Heart left ventricle (tissue), 16 donors: ENCODE measurements at places on chromosomes 4 and X. TPM values are rescaled to one million over a fixed set of nuclear protein-coding genes. Genes with fewer than 3 reads are reported as not detected.

GRCh38 chr4:15575966-15576365 lies 79.2 kb downstream of the FBXL5 start:
- no peak for DNase-seq

The MAGEA12 gene
- not detected for total RNA-seq

DNA sequence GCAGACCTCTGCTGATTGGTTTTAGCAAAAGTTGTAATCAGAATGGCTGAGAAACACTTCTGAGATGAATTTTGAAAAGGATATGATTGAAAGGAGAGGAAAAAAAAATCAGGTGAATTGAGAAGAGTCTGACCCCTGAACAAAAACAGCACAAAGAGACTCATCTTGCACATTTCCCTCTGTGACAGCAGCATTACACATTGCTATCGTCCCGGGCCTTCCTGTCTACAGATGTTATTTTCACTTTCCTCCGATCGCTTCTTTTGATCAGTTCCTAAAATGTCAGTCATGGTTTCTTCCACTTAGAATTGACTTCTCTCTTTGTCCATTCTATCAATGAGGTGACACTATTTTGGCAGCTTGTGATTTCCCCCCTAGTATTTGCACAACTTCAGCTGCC lies 262.6 kb downstream of the GPC3 start:
- DNase-seq, result no peak

The RAB41 gene
- not detected for total RNA-seq

- no peak for DNase-seq
Observed at GRCh38 chr4:123450393-123450792, 53.8 kb downstream of the SPRY1 start.

DNA sequence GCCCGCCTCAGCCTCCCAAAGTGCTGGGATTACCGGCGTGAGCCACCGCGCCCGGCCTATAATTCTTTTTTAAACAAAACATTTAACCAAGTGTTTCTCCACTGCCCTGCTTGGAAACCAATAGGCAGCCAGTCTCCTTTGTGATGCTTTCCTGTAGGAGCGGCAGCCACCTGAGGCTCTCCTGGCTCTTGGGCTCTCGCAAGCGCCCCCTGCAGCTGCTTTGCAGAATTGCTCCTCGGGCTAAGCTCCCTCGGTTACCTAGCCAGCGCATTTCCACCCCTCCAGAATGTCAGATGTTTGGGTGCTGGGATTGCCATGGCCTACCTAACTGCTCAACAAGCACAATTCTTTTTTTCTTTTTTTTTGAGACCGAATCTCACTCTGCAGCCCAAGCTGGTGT lies 7.7 kb downstream of the S100P start:
- DNase-seq, result no peak

The ARHGAP10 gene
- 51.7 TPM for total RNA-seq

The EBP gene
- total RNA-seq, result 55.3 TPM
